ENCODE measurements at places on chromosomes 4 and X.

DNA sequence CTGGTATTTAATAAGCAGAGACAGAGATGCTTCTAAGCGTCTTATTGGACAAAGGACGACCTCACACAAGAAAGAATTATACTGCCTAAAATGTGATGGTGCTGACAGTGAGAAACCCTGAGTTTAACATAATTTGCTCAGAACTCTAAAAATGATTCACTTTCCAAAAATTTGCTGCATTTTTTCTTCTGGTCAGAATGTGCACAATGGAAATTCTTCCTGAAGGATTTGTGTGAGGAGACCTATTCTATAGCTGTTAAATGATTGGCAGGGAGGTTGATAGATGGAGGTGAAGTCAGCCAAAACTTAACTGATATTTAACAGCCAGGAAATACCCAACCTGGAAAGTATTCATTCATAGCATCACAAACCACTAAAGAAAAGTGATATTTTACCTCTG is 1.7 kb downstream of the MAGEC3 start:
- no peak for DNase-seq

DNA sequence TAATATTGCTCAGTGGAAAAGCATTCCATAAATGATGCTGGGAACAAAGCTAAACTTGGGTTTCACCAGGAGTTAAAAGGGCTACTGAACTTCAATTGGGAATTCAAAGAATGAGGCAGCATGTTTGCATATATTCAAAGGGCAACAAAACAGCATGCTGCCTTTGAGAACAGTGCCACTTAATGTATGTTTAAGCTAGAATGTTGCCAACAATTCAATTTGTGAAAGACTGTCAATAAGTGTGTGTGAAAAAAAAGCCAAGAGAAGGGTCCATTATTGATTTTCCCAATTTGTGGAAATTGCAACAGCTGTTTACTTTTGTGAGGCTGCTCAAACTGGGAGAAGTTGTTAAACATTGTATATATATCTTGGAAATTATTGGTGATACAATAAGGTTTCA is 701.9 kb upstream of the ACTRT1 start:
- DNase-seq, result no peak

- DNase-seq, result no peak
Observed at GRCh38 chr4:153063490-153063889, 127.4 kb downstream of the FHDC1 start.

DNA sequence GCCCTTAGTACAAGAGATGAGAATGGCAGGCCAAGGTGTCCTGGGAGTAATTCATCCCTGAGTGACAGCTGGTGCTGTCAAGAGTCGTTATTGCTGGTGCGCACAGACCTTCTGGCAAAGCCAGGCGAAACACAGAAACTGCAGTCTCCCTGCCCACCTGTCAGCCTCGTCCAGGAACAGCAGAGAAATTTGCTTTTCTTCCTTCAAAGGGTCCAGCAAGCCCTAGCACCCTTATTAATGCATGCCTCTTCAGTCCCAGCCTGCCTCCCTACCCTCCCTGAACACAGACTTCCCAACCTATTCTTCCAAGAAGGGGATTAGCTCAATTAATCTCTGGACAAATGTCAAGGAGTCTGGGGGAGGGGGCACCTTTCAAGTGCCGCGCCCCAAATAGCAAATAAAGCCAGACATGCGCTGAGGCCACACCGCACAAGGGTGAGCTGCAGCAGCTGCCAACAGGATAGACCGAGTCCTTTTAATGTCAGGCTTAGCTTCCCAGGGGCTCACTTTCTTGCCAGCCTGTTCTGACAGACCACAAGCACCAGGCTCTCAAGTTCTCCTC is 250.7 kb upstream of the RASGEF1B start:
- DNase-seq, result no peak

GRCh38 chr4:23957465-23957864 is 67.6 kb upstream of the PPARGC1A start:
- no peak for DNase-seq

GRCh38 chr4:153645183-153645582 is 38.9 kb upstream of the TLR2 start:
- DNase-seq, result no peak

DNA sequence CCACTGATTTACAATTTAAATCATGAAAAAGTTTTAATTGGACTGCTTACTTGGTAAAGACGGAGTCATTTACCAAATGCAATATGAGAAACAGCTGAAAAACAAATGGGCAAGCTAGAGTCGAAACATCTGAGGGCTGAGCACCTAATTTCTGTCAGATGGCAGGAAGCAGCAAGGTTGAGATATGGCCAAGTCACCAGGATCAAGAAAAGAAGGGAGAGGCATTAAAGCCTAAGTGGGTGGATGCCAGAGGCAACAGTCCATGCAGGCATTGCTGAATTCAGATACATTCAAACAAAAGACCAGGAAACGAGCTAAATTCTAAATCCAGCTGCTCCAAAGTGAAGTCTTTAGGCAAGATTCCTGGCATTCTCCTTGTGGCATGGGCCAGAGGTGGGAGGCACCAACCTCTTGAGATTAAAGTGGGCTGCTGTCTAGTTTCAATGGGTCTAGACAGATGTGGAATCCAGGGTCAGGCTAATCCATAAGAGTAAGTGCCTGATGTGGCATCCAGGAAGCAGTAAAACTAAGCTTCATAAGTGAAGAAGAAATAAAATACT is 8.0 kb upstream of the ARSJ start:
- DNase-seq, result no peak

GRCh38 chr4:2390146-2390545 is 28.3 kb downstream of the ZFYVE28 start:
- DNase-seq, result no peak

GRCh38 chr4:3283483-3283882 is 9.3 kb upstream of the RGS12 start:
- DNase-seq, result no peak

- DNase-seq, result peak; percentile 17
Observed at GRCh38 chr4:3315566-3315965, 22.7 kb downstream of the RGS12 start.

DNA sequence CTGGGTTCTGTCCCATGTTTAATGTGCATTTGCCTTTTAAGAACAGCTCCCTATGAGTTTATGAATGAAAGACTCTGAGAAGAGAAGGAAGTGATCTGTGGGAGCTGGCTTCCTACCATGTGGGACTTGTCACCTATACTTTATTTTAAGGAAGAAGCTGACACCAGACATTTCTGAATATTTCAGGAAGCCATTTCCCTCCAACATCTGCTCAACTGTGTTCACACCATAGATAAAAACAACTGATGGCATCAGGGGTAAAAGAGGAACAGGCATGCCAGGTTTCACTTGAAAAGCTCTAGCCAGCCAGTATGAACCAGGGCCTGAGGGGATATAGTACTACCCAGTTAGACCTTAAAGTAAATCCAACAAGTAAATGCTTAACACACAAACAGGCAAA is 116.0 kb downstream of the COL4A6 start:
- DNase-seq, result no peak

DNA sequence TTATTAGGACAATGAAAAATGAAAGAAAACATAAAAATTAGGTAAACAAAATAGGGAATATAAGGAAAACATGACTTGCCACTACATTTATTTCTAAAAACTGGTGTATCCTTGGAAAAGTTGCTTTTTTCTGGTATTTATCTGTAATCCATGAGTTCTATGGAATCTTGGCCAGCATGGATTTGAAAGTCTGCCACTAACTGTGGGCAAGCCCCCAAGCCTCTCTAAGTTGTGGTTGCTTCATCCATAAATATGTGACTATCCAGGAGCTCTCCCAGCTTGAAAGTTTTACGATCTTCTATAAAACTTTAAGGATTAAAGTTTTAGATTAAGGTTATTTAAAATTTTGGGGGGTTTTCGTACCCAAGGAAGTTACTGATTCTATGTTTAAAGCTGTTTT is 21.8 kb downstream of the RPS6KA3 start:
- DNase-seq, result no peak

- DNase-seq, result no peak
Observed at GRCh38 chr4:27066591-27066990, 205.9 kb downstream of the STIM2 start.

DNA sequence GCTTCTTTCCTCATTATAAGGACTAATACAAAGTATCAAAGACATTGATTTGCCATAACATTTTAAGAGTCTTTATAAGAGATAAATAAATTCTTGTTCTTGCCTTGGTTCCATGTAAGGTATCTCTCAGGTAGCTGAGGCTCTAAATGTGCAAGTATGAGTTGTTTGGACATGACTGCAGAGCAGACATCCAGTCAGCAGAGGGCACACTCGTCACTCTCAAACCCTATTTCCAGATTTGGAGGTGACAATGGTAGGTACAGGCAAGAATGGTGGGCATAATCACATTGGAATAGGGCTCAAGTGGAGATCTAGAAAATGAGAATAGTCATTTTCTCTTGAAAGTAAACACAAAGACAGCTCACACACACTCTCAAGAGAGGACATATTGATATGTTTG is 133.3 kb upstream of the ZIC3 start:
- peak; percentile 39 for DNase-seq

DNA sequence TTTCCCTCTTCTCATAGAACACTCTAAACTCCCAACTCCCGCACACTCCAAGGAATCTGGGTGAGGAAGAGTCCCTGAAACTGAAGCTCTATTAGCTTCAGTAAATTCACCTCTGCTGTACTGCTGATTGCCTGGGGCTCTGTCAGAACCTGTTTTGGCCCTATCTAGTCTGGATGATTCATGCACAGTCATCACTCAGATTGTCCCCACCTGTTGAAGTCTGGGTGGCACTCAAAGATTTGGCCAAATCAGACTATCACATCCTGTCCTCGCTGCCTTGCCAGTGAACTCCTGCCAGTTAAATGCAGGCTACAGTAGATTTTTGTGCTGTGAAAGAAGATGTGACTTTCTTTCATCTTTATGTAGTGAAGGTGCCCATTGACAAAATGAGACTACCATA is 63.5 kb upstream of the EMCN start:
- DNase-seq, result no peak

GRCh38 chr4:158079661-158080060 is 93.2 kb downstream of the GASK1B start:
- no peak for DNase-seq

DNA sequence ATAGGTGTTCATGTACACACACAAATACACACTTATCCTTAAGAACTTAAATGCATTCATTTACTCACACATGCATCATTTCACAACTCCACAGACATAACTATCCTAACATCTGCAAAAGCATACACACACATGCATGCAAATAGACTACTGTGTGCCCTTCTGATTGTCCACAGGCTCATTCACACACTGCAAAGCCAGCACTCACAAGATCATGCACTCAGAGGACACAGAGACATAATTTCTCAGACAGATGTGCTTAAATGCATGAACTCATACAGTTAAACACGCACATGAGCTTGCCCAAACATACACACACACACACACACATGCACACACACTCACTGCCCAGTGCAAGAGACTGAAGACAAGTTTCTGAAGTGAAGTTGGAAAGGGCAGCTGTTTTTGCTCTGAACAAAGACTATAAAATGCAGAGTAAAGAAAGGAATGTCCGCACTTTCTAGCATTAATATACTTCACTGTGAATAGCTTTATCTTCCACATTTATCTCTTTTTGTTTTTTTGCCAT is 1018.0 kb upstream of the HS3ST1 start:
- DNase-seq, result no peak

- DNase-seq, result no peak
Observed at GRCh38 chr4:39166177-39166576, 16.2 kb upstream of the WDR19 start.

DNA sequence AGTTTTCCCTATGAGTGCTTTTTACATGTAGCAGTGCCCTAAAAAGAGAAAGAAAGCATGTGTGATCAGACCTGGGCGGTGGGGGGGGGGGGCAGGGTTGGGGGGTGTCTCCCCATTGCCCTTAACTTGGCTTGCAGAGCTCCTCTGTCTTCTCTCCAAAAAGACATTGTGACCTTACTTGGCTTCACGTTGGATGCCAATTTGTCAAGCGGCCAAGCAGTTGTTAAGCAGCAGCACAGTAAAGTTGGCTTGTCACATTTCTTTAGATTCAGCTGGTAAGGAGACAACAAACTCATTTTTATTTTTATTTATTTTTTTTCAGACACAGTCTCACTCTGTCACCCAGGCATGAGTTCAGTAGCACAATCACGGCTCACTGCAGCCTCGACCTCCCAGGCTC is 57.3 kb upstream of the ZNF157 start:
- no peak for DNase-seq

DNA sequence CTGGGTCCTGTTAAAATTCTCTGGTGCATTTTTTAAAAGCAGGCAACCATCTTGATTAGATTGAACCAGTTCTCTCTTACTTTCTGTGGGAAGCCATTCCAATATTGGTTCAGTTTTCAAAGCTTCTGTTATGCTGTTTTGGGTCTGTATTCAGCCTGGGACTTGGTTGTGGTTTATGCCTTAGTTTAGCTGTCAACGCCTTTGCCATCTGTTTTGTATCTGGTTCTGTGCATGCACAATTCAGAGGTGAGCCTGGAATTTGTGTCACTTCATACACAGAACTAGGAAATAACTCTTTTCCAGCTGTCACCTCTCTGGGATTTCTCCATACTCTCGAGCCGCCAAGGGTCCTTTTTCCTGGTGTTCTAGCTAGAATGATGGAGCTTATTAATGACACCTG is 46.2 kb downstream of the STAP1 start:
- no peak for DNase-seq

- peak; percentile 78 for DNase-seq
Observed at GRCh38 chrX:39613997-39614679, 483.6 kb downstream of the BCOR start.

DNA sequence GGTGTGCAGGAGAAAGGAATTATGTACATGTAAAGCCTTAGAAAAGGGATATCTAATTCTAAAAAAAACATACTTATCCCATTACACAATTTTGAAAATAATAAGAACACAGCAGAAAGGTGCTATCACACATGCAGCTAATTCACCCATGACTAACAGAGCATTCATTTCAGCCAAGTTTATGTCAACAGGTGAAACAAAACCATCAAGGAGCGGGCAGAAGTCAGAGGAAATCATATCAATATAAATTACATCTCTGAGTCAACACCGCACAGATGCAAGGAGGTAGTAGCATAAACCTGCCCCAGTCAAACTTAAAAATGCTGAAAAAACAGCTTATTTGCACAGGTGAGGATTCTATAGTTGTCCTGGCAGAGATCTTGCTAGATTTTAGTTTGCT is 197.9 kb downstream of the PRDM5 start:
- no peak for DNase-seq

DNA sequence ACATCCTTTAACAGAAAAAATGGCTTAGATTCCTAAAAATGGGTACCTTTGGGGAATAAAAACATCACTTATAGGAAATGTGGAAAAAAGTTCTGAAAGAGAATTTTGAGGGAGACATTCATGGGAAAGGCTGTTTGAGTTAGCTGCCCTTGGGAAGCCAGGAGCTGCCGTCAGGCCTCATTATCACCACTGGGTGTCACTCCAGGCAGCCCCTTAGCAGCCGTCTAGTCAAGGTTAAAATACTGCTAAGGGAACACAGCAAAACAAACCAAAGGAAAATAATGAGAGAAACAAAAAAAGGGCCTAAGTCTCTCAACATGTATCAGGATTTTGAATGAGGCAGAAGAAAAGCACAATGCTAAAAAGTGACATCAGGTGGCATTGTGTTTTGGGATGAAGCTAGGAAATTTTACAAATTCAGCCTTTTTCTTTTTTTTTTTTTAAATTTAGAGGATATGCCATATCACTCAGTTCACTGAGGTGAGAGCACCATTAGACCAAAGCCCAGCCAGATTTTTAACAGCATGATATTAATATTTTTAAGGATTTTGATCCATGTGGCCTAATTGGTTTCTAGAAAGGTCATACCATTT is 235.3 kb downstream of the GPAT3 start:
- no peak for DNase-seq
